ENCODE measurements at places on chromosomes 7 and 10.

DNA sequence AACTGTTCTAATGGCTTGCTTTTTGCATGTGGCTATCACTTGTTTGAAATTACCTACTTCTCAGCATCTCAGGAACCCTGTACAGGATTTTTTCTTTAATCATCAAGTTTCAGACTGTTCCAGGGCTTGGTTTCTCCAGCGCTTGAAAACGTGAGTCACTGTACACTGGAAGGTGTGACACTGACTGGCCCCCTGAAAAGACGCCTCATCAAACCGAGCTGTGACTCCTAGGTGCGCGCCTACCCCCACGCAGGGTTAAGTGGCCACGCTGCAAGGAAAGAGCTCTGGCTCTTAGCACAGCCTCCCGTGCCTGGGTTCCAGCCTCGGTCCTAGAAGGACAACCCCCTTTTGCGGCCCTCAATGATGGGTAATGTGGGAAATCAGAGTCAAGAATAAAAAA lies 81.0 kb downstream of the EBF3 start:
- DNase-seq: no peak

DNA sequence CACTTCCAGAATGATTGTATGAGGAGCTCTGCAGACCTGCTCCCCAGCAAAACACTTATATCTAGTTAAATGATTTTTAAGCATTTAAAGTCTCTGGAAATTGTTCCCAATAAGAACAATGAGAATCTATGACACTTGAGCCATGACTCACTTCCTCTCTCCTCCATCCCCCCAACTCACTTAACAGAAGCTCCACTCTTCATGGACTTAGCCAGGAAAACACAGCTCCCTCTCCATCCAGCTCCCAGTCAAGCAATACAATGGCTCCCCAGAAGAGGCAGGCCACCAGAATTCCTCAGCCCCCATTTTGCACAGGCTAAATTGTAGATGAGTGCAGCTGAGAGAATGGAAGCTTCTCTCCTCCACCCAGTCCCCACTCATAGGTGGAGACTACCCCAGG lies 27.0 kb downstream of the AOC1 start:
- DNase-seq: no peak

- peak; percentile 18 for DNase-seq
These were observed 265.1 kb downstream of the HTR7 start for GRCh38 chr10:90592638-90593302.

- DNase-seq: no peak
These were observed 17.1 kb downstream of the MBL2 start for GRCh38 chr10:52755297-52756062.

DNA sequence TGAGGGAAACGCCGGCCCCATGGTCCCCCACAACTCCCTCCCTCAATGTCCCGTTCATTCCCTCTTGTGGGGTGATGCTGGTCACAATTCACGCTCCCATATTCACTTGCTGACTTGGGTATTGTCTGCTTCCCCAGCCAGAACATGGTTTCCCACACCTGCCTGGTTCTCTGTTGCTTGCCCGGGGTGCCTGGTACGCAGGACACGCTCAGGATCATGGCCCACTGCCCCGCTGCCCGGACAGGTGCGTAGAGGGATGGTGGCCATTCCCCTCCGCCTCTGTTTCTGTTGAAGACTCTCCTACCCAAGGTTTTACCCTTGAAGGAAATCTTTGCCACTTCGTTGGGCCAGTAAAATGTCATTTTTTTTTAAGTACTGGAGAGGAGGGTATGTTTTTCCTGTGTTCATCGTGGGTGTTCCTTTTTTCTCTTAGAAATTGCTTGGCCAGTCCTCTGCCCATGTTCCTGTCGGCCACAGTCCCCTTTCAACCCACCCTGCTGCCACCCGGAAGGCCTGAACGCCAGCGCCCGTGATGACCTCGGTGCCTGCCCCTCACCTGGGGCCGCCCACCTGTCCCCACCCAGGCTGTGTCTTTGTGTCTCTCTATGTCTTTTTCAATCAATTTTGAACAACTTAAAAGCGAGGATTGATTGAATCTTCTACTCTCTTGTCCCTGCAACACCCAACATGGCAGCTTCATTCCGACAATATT lies 38.2 kb downstream of the FOXL3 start:
- no peak for DNase-seq

- no peak for DNase-seq
These were observed 761.5 kb upstream of the POM121L12 start for GRCh38 chr7:52273685-52274610.

DNA sequence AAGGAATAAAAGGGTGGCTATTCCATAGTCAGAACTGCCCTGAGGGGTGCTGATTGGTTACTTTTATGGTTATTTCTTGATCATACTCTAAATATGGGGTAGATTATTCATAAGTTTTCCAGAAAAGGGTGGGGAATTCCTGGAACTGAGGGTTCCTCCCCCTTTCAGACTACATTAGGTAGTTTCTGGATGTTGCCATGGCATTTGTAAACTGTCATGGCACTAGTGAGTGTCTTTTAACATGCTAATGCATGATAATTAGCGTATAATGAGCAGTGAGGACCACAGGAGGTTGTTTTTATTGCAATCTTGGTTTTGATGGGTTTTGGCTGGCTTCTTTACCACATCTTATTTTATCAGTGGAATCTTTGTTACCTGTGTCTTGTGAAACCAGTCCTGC lies 26.5 kb upstream of the POT1 start:
- DNase-seq: no peak

DNA sequence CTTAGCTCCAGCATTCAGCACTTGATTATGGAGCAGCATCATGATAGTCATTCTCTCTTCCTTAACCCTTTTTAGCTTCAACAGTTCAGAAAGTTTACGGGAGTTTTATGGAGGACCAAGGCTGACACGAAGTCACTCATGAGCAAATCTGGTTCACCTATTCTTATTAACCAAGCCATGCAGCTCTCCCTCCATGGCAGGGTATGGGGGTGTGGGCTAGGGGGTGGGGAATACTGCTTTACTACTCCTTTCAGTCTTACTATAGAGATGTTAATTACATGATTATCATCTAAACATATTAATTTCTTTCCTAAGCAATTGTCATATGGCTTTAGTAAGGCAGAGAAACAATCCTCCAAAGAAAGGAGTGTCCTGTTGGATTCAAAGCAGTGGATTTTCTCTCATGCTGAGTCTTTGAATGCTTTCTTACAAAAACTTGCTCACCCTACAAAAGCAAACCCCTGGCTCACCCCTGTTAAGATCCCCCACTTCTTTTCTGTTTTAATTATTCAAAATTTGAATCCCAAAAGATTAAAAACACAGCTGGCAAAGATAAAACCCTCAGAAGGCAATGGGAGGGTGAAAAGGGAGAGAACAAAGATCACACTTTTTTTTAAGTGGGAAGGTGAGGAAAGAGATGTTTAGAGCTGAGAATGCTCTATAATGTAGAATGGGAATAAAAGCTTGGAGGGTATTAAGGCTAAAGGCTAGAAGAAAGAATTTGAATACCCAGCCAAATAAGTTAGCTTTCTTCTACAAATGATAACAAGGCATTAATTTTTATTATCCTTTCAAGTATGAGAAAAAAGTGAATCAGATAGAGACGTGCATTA lies 46.4 kb upstream of the SEMA3E start:
- DNase-seq: no peak

- no peak for DNase-seq
These were observed 30.5 kb downstream of the ARHGAP22 start for GRCh38 chr10:48574322-48574796.

DNA sequence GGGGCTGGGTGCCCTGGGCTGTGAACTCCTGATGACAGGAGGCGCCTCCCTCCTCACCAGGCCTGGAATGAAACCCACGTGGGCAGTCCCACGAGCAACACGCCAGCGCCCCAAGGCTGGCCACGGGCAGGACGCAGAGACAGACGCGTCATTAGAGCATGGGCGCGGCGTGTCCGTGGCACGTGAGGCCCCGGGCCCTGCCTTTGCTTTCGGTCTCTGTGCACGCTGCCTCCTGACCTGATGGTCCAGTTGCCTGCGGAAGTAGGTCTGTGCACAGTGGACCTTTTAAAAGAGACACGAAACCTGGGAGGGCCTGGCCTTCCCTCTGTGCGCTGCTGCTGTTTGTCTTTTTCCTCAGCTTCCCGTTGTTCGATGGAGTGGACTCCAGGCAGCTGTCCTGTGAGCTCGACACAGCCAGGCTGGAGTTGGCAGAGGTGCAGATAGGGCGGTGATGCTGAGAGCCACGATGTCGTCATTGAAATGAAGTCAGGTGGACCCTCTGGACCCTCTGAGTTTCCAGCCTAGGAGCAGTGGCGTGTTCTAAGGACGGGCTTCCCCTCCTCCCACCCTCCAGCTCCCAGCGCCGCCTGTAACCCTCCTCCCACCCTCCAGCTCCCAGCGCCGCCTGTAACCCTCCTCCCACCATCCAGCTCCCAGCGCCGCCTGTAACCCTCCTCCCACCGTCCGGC lies 40.1 kb upstream of the CFAP46 start:
- DNase-seq: peak; percentile 42

DNA sequence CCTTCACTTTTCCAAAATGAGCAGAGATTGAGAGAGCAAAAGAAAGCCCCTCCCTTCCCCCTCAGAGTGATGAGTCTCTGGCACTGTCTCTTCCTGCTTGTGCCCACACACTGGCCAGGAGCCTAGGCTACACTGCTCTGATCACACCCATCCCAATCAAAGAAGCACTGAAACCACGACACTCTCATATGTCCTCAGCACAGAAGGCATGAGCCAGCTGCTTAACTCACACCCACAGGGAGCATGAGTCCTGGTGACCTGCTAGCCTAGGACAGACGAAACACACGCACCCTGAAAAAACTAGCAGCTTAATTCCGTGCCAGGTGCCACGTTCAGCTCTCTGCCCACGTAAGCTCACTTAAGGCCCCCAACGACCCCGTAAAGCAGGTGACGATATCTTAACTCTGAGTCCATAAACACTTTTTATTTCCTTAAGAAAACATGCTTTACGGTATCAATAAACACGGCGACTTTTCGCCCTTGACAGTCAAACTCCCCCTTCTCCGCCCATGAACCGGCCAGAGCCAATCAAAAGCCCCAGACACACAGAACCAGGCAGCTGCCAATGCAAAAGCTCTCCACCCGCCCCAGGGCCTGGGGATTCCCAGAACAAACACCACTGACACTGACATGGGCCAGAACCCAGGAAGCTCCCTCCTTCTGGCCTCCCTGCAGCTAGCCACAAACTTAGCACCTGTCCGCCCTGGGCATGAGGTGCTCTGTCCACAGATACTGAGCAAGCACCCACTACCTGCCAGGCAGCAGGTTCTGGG lies 69.0 kb downstream of the TNRC18 start:
- peak; percentile 31 for DNase-seq

DNA sequence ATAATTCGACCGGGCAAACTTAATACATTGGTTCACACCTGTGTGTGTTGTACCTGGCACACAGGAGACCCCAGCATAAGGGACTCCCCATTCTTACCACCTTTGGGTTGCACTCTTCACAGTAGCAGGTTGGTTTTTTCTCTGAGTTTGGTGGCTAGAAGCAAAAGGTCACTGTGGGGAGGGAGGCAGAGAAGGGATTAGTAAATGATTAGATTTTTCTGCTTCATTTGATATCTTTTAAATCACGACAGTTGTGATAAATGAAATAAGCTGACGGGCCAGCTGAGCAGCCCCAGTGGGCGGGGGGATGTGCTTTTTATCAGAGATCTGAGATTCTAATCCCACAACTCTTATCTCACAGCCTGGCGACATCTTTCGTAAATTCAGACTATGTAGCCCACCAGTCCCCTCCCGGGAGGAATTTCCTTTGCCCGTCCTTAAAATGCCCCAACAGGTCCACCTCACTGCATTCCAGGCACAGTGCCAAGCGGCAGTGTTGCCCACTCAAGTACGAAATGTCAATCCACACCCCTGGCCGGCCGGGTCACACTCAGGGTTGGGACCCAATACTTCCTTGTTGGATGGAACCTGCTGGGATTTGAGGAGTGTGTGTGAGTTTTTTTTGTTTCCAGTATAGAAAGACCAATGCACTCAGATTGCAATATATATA lies 10.5 kb upstream of the KCP start:
- DNase-seq: no peak

- no peak for DNase-seq
These were observed 5.0 kb downstream of the TCF7L2 start for GRCh38 chr10:112954974-112955581.

DNA sequence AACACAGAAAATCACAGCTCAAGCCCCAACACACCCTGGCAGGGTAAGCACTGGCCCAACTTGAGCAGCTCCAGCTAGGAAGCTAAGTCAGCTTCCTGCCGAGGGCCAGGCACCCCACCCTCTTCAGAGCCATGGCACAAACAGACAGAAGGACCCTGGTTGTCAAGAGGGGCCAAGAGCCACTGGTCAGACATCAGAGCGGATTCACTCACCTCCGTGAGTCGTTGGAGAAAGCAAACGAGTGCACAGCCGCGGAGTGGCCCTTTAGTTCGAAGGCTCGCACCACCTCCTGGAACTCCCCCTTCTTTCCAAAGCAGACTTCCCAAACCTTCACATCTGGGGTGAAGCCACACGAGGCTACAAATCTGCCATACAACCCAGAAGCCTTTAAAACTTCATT lies 7.4 kb downstream of the TBL2 start:
- no peak for DNase-seq

GRCh38 chr10:5043716-5044115 lies 40.1 kb upstream of the AKR1C2 start:
- no peak for DNase-seq

DNA sequence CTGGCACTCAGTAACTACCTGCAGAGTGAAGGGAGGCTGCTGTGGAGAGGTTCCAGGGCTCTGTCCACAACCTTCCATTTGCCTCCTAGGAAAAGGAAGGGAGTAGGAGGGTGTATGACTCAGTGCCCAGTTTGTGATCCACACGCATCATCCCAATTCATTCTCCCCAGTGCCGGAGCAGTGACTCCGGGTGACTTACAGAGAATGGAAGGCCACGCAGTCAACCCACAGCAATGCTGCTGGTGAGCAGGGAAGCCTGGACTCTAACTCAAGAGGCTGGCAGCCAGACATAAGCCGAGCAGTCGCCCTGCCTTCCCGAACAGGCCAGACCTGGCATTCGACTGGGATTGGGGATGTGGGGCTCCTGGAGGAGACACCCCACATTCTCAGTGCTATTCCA lies 139.9 kb downstream of the SH3PXD2A start:
- DNase-seq: no peak

- no peak for DNase-seq
These were observed 462.5 kb upstream of the PFKP start for GRCh38 chr10:2604891-2605290.

DNA sequence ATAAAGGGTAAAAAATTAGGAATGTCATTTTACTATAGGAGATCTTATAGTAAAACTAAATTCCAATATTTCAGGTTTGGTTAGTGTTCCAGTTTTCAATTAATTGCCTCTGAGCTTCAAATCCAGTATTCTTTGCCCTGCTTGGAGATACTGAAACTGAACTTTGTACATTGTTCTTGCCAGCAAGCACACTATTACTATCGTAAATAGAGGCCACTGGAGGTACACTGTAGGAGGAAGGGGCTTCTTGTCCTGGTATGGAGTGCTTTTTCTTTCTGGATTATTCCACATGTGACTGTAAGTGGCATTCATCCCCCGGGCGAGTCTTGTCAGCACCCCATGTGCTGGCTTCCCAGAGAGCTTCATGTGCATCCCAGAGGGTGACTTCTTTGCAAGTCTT lies 234.7 kb upstream of the PTPRZ1 start:
- no peak for DNase-seq

DNA sequence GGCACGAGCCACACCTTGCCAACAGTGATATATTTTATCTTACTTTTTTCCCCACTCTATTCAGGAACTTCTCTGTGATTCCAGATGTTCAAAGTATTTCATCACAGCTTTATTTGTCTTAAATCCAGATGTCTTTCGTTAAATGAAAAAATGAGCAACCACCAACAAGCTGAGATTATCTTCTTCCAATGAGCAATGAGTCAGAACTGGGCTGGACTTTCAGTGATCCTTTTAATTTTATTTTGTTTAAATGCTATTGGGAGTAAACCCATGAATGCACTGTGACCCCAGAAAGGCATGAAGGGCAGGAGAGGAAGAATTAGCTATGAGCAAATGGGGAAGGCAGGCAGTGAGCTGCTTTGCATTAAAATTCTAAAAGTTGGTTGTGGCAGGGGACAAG lies 77.6 kb upstream of the IMMP2L start:
- no peak for DNase-seq

Measured in head of caudate nucleus (tissue), 42 donors.